Activated T-helper 1 cell treated with anti-CD3 and anti-CD28 coated beads, Interleukin-2, amount 50 U/mL, for 16 hours (primary cell): ENCODE measurements at places on chromosomes 3 and 15.

DNA sequence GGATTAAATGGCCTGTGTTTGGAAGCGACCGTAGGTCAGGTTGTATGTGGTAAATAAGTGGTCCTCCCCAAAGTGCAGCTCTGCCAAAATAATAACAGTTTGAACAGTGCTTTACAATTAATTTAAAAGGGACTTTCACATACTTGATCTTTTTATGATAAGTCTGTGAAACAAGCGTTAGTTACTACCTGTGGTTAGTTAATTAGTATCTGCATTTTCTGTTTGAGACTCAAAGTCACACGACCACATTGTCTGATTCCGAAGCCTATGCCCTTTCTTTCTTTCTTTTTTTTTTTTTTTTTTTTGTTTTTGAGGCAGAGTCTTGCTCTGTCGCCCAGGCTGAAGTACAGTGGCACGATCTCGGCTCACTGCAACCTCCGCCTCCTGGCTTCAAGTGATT is 45.1 kb downstream of the ATG7 start:
- DNase-seq, result no peak

GRCh38 chr15:90203922-90204321 is 2.8 kb downstream of the SEMA4B start:
- no peak for DNase-seq

GRCh38 chr3:127204841-127205582 is 12.1 kb downstream of the PRR23E start:
- DNase-seq, result no peak

DNA sequence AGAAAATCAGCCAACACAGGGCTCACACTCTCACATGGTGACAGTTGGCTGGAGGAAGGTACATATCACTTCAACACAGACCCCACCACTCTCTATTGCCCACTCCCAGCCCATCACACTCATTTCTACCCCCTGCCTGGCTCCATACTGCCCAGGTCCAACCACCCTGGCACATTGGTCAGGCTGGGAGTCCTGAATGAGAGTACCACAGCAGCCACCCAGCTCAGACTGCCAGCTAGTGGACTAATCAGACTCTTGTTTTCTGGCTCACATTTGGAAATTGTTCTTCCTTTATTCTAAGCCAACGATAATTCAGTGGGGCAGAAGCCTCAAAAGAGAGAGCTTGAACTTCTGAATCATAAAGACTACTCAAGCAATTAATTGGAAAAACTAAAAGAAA is 20.0 kb downstream of the MRPL46 start:
- DNase-seq, result no peak

- DNase-seq, result no peak
Observed at GRCh38 chr15:88908697-88909621, 4.2 kb downstream of the MFGE8 start.

DNA sequence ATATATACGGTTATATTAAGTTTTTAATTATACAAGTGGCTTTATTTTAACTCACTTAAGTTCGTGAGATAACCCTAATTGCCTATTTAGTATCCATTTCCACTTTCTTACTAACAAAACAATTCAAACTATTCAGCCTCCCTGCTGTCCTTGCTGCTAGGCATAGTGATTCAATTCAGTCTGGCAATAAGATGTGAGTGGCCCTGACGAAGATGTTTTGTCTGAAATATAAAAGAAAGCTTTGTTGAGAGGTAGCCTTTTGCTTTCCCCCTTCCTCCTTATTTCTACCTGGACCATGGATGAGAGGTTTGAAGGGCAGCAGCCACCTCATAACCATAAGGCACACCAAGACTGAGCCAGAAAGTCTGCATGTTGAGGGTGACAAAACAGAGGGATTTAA is 89.3 kb upstream of the TRIM42 start:
- no peak for DNase-seq

DNA sequence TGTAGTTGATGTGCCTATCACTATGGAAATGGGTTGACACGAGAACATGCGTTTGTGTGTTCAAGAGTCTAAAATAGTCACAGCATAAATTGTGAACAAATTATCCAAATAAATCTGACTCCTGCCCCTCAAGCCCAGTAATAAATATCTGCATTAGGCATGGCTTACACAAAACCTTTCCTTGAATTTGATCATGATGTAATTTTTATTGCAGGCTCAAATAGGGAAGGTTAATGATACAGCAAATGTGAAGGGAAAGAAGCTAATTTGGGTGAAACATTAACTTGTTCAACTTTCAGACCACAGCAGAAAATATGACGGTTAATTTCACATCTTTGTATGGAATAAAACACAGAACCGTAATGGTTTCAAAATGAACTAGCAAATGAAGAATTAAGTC is 74.6 kb downstream of the WNT5A start:
- no peak for DNase-seq

DNA sequence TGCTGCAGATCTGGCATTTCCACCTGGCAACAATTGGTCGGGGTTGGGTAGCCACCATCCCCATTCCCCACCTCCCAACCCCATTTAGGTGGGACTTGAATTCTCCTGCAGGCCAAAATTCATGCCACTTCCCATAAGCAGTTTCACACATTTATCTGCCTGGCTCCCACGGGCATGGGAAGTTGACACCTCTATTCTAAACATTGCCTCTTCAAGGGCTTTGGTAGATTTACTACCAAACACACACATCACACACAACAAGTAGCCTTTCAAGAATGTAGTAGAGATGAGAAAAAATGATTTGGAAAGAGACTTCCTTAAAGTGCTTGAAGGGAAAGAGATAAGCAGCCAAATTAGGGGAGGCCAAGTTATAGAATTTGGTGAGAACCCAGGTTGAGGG is 30.9 kb downstream of the ZBTB38 start:
- no peak for DNase-seq

DNA sequence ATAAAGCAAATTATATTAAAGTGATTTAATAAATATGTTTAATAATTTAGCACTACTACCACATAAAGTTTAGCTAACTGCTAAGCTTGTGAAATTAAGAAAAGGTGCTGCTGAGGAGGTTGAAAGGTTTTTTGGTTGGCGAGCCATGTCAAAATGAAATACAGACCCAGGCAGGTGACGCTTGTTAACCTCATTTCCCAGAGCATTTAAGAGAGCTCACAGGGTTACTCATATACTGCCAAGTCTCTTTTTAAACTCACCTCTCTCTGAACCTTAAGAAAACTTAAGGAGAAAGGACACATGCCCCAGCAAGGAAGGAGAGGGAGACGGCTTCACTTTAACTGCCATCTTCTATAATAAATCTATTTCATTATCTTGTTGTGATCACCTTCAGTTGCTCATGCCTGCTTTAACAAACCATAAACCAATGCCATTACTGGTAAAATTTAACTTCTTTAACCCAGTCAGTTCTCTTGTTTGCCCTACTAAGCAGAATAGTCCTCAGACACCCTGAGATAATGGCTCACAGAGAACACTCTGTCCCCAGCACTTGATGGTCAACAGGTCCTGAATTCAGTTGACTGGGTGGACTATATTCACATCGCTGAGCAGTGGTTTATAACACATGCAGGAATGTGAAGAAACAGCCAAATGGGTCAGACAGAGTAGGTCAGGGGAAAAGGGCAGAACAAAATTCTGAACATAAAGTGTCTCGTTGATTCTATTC is 540.1 kb downstream of the UNC13C start:
- DNase-seq, result no peak

- no peak for DNase-seq
Observed at GRCh38 chr3:118525077-118525476, 509.6 kb downstream of the IGSF11 start.

DNA sequence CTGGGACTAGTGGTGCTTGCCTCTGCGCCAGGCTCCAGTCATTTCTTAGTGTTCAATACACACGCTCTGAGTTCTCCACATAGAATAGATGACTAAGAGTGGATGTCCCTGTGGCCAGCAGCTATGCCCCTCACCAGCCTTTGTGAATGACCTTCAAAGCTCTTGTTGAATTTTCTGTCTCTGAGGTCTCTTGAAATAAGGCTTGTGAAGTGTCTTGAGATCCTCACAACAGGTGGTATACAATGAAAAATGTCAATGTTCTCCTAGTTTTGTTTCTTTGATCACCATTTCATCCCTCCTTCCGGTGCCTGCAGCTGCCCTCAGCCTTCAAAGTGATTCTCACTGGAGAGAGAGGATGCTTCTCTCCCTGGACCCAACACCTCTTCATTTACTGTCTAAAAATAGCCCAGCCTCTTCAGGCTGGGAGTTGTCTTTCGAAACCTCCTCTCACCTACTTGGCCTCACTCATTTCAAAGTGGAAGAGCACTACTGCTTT is 5.4 kb downstream of the MAPKBP1 start:
- no peak for DNase-seq

- no peak for DNase-seq
Observed at GRCh38 chr3:94360987-94361386, 298.1 kb downstream of the NSUN3 start.

GRCh38 chr15:100187677-100188076 is 154.1 kb downstream of the ADAMTS17 start:
- no peak for DNase-seq
